Urothelium cell line (cell line): ENCODE measurements at places on chromosomes 7 and 10.

DNA sequence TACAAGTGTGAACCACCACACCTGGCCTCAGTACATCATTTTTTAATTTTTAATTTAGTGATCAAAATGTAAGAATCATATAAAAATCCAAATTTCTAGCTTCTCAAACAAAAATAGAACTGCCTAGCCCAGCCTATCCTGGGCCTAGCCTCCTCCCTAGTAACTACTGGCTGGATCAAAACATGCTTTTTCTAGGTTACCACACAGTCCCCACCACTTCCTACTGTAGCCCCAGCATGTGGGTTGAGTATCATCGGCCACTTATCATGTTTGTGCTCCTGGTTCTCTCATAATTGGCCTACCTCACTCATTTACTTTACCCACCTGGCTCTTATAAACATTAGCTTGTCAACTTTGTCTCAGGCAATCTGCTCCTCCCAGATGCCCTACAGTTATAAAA, 52.9 kb downstream of the DNAJC12 start:
- no peak for DNase-seq

- no peak for DNase-seq
These were observed 715.7 kb upstream of the SORCS1 start for GRCh38 chr10:107880185-107880584.

DNA sequence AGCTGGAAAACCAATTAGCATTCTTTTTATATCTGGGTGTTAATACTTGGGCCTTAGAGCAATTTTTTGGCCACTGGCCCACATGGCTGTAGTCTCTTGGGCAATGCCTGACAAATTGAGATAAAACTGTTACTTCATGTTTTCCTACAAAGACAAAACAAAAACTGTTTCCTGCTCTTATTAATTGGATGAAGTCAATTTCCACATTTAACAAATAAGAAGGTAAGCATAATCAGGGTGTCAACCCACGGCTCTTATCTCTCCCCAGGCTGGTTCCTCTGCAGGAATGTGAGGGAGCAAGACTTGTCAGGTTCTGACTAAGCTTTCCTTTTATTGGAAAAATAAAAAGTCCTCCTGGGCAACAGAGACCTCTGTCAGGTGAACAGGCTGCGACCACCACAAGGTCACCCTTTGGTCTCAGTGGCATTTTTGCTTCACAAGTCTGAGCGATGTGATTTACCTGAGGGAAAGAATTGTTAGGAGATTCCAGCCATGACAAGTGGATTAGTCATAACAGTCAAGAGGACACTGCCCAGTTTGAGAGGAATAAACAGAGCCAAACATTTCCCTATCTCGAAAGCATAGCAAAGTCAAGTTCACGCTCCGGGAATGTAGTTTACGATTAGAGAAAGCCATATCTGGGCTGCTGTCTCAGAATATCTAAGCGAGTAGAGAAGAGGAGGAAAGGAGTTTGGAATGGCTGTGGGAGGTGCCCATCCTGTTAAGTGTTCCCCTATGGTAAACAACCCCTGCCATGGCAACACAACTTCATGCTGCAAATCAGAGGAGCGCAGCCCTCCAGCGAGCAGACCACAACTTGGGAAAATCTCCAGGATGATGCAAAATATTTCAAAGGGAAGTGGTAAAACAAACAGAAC, 144.4 kb downstream of the TES start:
- DNase-seq, result peak; percentile 75

- no peak for DNase-seq
These were observed 158.6 kb downstream of the KCNMA1 start for GRCh38 chr10:77478962-77479359.

DNA sequence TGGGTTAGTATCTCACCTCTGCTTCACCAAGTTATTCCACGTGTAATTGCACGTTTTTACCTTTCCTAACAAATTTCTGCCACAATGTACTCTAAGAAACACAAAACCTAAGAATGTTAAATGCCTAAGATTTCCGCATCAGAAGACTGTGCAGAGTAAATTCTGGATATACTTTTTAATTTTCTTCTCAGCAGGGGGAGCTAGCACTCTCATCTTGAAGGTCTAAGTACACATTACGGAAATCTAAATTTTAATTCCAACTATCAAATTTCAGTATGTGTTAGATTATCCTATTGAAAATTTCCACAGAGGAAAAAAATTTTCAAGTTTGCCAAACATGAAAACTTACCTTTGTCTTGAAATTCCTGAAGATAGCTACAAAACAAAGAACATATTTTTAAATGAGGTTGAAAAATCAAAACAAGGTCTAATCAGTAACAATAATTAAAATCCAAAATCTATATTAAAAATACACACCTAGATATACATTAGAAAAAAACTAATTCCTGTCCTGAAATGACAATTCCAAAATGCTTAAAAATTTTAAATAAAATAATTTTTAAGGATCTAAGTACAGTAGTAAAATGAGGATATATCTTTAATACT, 10.5 kb downstream of the SKAP2 start:
- DNase-seq, result no peak

DNA sequence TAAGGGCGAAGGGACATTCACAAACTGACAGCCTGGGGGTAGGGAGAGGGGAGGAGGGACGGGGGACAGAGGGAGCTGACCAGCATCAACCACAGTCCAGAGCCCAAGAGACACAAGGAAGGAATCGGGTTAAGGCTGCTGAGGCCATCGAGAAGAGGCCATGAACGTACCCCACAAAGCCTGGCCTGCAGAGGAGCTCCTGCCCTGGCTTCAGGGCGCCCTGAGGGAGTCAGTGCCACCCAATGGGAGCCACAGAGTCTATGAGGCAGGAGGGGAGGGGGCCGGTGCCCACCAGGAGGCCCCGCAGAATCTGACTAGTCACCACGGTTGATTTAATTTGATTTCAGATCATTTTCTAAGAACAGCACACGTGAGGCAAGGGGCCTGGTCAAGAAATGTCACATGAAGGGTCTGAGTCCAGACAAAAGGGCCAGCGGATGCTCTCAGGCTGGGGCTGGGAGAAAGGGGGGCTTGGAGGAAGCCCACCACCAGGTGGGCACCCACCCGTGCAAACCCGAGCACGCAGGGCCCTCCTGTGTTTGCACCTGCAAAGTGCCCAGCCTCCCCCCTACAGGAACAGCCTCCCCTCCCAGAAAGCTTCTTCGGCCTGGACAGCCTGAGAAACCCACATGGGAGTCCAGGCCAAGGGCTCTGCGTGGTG, 40.4 kb downstream of the CAMK2B start:
- no peak for DNase-seq

DNA sequence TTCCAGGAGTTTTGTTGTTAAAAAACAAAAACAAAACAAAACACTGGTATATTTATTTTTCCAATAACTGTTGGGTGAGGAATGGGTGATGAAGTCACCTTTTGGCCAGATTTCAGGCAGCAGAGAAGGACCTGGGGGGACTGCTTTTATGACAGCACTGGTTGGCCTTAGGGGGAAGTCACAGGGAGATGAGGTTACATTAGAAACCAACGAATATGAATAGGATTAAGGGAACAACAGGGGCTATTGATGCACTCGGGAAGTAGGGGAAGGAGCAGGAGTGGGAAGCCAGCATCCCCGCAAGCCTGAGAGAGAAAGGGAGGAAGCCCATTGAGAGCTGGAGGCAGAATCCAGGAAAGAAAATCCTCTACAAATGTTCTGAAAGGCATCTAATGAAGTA, 958.4 kb downstream of the TYW1 start:
- DNase-seq, result no peak

GRCh38 chr10:37379991-37380390, 254.6 kb downstream of the ANKRD30A start:
- peak; percentile 72 for DNase-seq

GRCh38 chr7:23277359-23277989, 21.7 kb upstream of the MALSU1 start:
- peak; percentile 54 for DNase-seq

- DNase-seq, result no peak
These were observed 123.4 kb downstream of the ATE1 start for GRCh38 chr10:121804460-121804859.
